ENCODE measurements at places on chromosomes 4 and X.

GRCh38 chr4:133839326-133839725 lies 362.3 kb downstream of the PABPC4L start:
- DNase-seq: no peak

GRCh38 chr4:109436504-109436903 lies 2.9 kb downstream of the SEC24B start:
- DNase-seq: no peak

DNA sequence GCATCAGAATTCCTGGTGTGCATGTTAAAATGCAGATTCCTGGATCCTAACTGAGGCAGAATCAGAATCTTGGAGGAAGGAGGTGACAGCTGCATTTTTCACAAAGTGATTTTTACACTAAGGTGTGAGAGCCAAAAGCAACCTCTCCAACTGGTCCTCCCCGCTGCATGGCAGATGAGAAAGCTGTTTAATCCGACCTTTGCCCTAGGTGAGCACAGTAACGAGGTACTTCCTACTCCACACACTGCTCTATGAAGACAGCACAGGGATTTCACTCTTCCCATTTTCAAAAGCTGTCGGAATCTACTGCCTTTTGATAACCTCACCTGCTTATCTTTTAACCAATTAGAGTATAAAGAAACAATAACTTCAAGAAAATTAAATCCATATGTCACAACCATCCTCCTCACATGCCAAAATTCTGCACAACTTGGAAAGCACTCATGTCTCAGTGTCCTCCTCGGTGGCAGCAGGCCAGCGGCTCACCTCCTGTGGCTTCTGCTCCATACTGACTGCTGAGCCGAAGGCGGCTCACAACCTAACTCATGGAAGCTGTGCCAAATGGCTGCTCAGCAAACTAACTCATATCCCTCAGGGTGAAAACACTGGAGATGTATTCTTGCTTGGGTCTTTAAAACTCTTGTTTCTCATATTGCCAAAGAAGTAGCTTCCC lies 3.6 kb downstream of the CASP6 start:
- no peak for DNase-seq

GRCh38 chr4:111064342-111064993 lies 441.6 kb upstream of the PITX2 start:
- no peak for DNase-seq

DNA sequence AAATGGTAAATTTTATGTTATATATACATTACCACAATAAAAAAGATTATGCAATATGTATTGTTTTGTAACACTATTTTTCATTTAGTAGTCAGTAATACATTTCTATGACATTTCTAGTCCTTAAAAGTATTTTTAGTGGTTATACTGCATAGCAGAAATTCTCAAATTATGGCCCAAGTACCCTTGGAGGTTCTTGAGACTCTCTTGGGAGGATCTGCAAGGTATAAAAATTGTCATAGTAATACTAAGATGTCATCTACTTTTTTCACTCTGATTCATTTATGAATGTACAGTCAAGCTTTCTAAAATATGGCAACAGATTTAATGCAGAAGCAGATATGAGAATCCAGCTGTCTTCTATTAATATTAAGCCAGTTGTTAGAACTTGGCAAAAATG lies 138.6 kb upstream of the NAP1L5 start:
- DNase-seq: no peak

DNA sequence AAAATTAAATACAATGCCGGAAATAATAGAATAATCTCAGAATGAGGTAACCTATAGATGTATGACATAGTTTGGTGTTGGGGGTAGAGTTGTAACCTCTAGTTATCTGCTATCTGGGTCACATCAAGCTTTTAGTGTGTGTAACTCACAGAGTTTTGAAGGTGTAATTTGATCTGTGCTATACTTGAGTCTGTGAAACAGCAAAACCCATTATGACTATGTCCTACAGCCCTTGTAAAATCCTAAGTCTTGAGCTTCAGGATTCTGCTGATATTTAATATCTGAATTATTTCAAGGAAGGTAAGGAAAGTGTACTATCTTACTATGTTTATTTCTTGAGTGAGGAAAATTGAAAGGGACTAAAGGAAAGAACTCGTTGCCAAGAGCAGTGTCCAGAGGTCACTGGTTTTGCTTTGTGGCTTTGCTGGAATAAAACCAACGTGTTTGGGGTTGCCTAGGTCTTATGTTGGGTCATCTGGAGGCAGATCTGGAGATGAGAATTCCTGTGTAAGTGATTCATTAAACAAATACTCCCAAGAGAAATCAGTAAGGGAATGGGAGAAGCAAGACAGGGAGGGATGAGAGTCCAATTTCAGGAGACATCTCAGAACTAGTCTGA lies 107.8 kb upstream of the CBLL2 start:
- DNase-seq: no peak

DNA sequence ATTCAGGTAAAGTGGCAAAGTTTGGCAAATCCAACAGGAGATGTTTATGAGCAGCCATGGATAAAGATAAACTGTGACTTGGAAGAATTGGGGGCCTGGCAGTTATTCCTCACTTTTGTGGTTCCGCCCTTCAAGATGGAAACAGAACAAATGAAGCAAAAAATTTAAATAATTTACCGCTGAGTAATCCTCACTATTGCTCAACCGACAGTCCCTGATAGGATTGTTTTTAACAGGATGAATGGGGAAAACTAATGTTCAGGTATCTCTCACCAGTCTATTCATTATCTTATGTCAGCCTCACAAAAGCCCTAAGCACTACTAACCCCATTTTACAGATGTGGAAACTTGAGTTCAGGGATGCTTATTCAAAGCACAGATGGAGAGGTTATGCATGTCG lies 90.8 kb downstream of the FNIP2 start:
- no peak for DNase-seq

DNA sequence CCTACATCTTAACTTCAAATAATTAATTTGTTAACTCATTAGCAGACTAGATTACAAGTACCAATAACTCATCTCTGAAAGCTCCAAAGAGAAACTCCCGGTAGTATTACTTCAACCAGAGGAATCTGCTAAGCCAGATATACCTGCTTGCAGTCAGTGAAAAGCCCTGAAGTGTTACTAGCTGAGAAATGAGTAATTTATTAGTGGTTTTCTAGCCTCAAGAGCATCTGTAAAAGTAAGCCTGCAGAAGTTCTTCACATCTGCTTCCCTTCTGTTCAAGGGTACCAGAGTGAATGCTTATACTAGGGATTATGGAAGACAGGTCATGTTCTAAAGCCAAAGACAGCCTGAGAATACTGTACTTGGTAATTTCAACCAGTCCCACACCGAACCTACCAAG lies 34.7 kb downstream of the IRS4 start:
- no peak for DNase-seq

Data from hypothalamus (tissue), 51 donors.